Kidney glomerular epithelial cell (primary cell): ENCODE measurements at places on chromosomes 6 and 20.

GRCh38 chr20:60101201-60101890 is 143.1 kb downstream of the CDH26 start:
- DNase-seq: no peak

GRCh38 chr20:62345681-62346370 is 21.3 kb downstream of the LAMA5 start:
- no peak for DNase-seq

- DNase-seq: no peak
Observed at GRCh38 chr6:103983860-103984259, 875.9 kb downstream of the HACE1 start.

DNA sequence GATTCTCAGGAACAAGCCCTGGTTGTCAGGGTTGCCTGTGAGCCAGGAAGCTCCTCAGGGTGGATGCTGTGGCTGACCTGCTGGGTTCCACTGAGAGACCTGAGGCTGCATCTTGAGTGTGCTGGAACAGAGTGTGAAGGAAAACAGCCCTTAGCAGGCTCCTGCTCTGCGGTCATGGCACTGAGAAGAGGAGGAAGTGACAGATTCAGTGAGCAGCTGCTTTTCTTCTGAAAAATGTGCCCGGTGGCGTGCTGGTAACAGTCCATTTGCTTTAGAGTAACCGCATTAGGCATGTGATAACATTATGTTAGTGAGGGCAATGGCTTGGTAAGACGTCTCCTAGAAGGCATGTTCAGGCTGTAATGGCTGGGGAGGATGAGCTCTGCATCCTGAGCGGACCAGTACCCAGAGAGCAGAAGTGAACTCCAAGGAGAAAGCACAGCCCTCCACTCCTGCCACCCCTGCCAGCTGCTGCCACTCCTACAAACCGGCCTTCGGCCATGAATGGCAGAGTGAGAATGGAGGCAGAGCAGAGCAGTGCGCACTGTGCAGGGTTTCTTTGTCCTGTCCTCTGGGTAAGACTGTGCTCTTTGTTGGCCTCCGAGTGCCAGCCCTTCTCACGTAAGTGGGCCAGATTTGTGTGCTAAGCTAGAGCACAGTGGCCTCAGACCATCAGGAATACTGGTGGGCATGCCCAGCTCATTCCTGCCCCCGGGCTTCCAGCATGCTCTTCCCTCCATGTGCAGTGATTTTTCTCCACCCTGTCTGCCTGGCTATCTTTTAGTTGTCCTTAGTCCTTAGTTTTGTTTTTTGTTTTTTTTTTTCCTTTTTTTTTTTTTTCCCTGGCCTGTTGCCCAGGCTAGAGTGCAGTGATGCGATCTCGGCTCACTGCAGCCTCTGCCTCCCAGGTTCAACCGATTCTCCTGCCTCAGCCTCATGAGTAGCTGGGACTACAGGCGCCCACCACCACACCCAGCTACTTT is 98.1 kb upstream of the VSTM2L start:
- DNase-seq: no peak

- DNase-seq: no peak
Observed at GRCh38 chr6:34021554-34022190, 124.2 kb downstream of the GRM4 start.

GRCh38 chr6:37047346-37047688 is 41.9 kb downstream of the FGD2 start:
- DNase-seq: no peak

GRCh38 chr6:20314866-20315845 is 86.5 kb upstream of the E2F3 start:
- DNase-seq: no peak

DNA sequence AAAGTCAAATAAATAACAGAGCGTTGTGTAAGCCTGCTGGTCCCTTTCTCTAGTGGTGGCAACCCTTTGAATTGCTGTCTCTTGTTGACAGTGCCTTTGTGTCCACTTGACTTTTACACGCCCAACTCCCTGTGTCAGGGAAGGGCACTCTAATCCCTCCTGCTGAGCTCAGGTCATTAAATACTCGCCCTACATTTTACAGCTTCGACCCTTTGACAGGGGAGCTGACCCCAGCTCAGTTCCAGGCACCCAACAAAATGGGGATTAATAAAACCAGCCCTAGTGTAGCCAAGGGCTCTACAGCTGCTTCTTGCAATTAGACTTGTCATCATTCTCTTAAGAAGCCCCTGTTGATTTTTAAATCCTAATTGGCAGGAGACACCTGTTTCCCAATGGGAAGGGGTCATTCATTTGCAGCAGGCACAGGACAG is 308.2 kb downstream of the EYA4 start:
- DNase-seq: no peak
